DMS 273 treated with DMSO at 0.1 percent for 48 hours (cell line): ENCODE measurements at places on chromosomes 2 and 18.

- peak; percentile 43 for DNase-seq
Observed at GRCh38 chr2:175203621-175204496, 22.3 kb upstream of the ATP5MC3 start.

- no peak for DNase-seq
Observed at GRCh38 chr2:205660521-205661124, 21.7 kb upstream of the NRP2 start.

DNA sequence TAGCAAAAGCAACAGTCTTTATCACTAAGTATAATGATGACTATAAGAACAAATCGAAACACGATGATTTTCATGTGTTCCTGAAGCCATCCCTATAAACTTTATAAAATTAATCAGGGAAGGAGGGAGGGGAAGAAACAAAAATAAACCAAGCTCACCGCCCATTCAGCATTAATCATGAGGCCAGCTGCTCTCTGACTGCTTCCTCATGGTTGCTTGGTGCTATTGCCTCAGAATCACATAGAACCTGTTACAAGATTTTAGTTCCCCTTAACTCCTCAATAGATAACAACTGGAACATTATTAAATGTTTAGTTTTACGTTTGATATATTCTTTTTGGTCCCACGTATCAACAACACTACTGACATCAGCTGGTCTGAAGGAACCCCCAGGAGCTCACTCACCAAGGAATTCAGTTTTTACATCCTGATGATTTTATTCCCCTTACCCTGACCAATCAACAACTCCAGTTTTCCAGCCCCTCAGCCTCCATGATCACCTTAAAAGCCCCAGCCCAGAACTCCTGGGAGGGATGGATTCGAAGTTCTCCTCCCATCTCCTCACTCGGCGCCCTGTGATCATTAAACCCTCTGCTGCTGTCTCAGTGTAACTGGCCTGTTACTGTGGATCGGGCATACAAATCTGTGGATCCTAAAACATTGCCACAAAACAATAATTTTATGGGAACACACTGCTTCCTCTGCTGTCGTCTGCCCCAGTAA, 10.6 kb upstream of the HNRNPLL start:
- DNase-seq, result no peak

DNA sequence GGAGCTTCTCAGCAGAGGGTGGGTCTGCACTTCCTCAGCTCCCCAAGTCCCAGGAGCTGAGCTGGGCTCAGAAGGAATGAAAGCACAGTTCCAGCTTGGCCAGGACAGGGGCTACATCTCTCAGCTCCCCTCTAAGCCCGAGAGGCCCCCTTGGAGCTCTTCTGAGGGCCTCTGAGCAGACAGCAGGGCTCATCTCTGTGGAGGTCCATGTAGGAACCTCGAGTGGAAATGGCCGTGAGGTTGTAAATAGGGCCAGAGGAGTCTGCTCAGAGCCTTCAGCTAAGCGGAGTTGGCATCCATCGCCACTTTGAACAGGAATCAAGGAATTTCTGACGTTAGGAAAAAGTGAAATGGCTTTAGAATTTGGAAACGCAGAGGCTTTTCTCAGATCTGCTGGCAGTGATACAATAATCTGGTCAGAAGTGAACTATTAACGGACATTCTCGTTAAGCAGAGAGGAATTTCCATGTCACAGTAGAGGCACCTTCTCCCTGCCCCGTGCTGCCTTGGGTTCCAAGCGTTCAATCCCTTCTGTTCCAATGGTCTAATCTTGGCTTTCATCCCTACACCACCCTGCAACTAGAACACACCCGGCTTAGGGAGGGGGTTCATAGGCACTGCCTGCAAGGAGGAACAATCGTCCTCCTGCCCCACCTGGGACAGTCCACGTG, 213.9 kb downstream of the NDUFA10 start:
- no peak for DNase-seq

DNA sequence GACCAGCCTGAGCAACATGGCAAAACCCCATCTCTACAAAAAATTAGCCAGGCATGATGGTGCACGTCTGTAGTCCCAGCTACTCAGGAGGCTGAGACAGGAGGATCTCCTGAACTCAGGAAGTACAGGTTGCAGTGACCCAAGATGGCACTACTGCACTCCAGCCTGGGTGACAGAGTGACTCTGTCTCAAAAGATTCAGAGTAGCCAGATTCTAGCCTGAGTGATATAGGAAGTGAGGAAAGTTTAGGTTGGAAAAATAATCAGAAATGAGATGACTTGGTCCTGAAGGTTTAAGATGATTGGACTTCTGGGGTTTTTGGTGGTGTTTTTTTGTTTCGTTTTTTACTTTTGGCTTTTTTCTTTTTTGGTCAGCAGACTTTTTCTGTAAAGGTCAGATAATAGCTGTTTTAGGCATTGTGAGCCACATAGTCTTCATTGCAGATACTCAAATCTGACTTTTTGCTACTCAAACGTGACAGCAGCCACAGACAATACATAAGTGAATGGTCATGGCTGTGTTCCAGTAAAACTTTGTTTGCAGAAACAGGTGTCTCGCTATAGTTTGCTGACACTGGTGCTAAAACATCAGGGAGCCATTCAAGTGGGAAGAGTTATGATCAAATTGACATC, 104.1 kb upstream of the UBXN4 start:
- DNase-seq, result no peak

- no peak for DNase-seq
Observed at GRCh38 chr18:31269566-31269965, 48.4 kb upstream of the DSG1 start.

- no peak for DNase-seq
Observed at GRCh38 chr18:48828194-48828545, 122.6 kb downstream of the SMAD7 start.

DNA sequence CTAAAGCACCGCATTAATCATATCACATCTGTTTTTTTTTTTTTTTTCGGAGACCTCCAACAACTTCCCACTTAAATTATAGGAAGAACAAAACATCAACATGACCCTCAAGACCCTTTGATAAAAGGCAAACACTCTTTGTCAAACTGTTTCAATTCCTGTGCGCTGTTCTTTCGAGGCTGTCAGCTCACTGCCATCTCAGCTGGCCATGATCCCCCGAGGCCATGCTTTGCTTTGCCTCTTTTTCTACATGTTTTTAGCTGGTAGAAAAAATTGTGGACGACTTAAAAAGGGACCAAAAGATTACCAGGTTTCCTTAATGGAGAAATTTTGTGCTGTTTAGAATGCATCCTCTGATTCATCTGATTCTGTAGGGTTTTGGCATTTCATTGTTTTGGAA, 138.2 kb downstream of the DPP10 start:
- DNase-seq, result no peak

DNA sequence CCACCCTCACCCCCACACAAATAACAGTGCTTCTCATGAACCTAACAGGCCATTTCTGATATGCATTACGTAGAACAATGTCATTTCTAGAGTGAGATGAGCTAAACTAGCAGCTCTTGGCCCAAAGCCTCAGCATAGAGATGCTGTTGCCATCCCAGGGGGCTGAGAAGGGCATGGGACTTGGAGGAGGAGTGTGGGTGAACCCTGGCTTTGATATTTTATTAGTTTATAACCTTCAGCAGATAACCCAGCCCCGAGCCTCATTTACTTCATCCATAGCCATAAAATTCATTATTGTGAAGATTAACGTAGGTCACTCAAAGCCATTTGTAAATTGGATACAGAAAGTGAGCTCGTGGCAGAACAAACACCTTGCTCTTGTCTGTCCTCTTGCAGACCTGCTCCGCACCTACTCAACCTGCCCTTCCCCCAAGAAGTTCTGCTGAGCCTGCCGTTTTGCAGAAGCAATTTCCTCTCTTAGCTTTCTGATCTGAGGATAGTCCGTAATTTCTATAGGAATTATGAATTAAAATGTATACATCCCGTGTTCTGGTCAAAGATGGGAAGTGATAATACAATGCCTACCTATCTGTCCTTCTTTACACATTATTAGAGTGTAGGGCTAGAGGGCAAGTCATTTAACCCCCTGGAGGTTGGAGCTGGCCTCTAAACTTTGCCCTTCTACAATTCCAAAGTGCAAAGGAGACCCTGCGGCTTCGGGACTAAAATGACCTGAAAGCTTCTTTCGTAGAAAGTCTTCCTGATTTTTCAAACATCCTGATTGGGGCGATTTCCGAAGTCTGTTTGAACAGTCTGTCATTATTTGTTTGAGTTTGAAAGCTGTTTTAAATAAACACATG, 187.4 kb downstream of the BCL2 start:
- no peak for DNase-seq

DNA sequence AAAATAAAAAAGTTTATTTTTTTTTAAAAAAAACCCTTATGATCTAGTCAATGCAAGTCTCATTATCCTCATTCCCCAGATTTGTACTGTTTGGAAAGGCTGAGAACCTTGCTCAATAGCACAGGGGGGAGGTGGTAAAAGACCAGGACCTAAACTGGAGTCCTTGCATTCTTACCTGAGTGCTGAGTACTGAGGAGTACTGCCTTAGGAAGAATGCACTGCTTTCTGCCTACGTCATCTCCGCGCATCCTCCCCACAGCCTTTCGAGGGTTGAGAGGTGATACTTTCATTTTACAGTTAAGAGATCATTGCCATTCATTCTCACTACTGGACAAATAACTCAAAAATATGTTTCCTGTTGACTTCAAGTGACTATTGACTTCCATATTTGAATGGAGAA, 73.8 kb downstream of the MAP3K20 start:
- DNase-seq, result no peak

GRCh38 chr2:171523088-171524017, 1.1 kb downstream of the CYBRD1 start:
- DNase-seq, result peak; percentile 61

DNA sequence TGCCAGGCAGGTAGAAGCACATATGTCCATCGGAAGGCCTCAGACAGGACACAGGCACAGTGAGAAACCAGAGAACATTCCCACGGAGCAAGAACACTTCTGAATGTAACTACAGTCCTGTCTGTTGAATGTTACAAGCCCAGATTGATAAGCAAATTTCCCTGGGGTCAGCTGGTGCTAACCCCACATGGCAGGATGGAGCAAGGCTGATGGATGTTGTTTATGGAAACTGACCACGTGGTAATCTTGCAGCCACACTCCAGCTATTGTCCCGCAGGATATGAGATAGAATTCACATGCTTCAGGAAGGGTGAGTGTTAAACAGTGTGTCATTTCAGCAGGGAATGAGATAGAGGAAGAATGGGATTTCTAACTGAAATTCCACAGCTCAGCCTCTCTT, 138.8 kb upstream of the COPS8 start:
- DNase-seq, result no peak

- DNase-seq, result no peak
Observed at GRCh38 chr2:176675271-176675949, 406.2 kb downstream of the MTX2 start.

DNA sequence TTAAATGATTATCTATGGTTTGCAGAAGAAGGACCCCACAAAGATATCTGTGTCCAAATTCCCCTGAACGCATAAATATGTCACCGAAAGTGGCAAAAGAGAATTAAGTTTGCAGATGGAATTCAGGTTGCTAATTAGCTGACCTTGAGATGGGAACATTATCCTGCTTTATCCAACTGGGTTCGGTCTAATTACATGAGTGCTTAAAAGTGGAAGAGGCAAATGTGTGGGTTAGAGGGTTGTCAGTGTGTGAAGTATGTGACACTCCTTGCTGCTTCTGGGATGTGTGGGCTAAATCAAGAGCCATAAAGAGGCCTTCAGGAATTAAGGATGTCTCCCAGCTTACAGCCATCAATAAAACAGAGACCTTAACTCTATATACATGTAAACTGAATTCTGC, 53.5 kb downstream of the CDH19 start:
- DNase-seq, result no peak

- no peak for DNase-seq
Observed at GRCh38 chr2:35415282-35415681, 940.3 kb upstream of the CRIM1 start.

DNA sequence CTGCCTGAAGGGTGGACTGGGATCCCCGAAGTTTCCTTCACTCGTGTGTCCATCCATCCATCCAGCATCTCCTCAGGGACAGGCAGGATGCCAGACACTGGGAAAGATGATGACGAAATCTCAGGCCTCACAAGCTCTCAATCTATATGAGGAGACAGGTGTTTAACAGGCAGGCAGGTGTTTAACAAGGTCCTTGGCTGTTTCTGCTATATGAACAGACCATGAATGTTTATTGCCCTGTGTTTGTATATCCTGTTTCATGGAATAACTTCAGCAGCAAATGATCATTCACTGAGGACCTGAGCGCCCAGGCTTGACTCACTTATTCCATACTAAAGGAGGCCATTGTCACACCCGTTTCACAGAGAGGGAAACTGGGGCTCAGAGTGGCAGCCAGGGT, 685.8 kb upstream of the HS6ST1 start:
- no peak for DNase-seq

- no peak for DNase-seq
Observed at GRCh38 chr18:24160086-24160485, 21.2 kb downstream of the CABYR start.

DNA sequence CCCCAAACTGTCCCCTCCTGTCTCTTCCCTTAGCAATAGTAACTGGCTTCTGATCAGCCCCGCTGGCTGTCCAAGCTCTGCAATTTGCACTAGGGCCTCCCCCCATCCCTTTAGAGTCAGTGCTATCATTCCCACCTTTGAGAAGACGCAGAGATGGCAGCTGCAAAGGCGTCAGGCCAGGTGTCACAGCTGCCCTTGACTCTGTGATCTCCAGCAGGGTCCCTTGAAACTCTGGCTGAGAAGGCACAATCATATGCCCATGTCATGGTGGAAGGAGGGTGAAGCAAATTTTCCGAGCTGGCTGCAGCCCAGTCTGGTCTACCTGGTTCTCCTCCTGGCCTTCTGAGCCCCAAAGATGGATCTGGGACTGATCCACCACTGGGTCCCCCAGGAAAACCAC, 49.2 kb upstream of the TEX51 start:
- DNase-seq, result no peak

DNA sequence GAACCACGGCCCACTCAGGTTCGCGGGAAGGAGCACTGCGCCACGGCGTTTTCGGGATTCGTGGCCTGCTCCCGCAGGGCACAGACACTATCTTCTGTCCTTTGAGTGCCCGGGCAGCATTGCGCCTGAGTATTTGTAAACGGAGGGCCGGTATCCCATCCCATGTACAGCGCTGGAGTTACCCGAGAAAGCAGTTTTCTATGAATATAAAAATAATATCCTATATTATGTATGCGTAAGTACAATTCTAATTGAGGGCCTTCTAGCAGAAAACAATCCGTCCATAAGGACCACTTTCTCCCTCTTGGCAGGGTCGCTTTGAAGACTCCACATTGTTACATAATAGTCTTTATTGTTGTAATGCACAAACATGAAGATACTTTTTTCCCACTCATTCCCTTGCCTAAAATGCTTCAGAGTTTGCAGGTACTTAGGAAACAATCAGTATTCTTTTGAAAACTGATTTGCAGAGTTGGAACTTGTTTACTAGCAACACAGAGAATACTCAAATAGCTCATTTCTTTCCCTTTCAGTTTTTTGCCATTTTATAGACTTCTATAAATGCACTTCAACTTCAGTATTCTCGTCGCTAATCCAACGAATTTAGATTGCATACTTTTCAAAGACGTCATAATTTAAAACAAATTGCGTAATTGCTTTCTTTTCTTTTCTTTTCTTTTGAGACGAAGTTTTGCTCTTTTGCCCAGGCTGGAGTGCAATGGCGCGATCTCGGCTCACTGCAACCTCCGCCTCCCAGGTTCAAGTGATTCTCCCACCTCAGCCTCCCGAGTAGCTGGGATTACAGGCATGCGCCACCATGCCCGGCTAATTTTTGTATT, 1.0 kb upstream of the REV1 start:
- DNase-seq, result no peak

- no peak for DNase-seq
Observed at GRCh38 chr18:2201036-2201600, 370.2 kb downstream of the METTL4 start.
